Aorta (tissue), 5 donors: ENCODE measurements at places on chromosomes 1 and 21. TPM values are rescaled to one million over a fixed set of nuclear protein-coding genes. Genes with fewer than 3 reads are reported as not detected.
A peak's percentile ranks its signal among the peaks of the same experiment; 100 is the strongest.

Gene CA14
- total RNA-seq = not detected

Gene ERO1B
- 9.6 TPM for total RNA-seq

DNA sequence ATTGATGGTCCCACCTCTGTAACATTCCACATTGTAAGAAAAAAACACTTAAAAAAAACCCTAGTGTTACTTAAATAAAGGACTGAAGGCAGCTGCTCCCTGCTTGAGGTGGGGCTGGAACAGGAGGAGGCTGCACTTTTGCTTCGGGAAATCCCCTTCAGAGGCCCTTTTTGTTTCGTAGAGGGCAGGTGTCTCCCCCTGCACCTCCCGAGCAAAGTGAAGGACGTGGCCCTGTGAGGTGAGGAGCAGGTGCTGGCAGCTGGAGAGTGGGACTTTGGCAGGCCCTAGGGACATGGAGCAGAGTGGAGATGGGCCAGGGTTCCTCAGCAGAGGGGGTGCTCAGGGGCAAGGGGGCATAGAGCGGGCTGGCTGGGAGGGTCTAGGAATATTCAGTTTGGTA is 33.4 kb upstream of the WNT4 start:
- DNase-seq = no peak

Gene TSTD1
- total RNA-seq = 12.5 TPM

- no peak for DNase-seq
Measured at GRCh38 chr1:207745839-207746767, 5.8 kb upstream of the CD46 start.

GRCh38 chr1:160244209-160244608 is 18.1 kb downstream of the DCAF8 start:
- DNase-seq = no peak

DNA sequence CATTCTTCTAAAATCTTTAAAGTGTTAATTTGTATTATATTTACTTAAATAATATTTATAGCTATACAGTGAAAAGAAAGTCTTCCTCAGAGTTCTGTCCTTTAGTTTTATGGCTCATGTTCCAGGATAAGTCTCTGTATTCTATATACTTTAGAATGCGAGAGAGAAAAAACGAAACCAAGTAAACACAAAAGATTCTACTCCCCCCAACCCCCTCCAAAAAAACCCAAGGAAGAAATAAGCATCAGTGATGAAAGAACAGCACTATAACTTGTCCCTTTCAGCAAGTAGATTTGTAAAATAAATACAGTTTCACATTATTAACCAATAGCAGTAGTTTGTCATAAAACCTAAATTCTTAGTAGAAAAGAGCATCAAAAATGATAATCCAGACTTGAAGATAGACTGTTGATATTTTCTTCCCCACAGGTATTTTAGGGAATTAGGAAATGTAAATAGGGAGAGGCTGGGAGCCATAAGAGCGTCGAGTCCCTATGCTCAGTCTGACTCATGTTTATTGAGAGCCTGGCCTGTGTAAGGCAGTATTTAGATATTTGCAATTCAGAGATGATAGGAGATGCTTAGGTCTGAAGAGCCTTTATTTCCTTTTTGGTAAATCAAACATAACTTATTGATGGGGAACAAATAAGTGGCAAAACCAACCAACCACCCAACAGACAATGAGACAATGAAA is 35.5 kb downstream of the CDC14A start:
- DNase-seq = no peak

DNA sequence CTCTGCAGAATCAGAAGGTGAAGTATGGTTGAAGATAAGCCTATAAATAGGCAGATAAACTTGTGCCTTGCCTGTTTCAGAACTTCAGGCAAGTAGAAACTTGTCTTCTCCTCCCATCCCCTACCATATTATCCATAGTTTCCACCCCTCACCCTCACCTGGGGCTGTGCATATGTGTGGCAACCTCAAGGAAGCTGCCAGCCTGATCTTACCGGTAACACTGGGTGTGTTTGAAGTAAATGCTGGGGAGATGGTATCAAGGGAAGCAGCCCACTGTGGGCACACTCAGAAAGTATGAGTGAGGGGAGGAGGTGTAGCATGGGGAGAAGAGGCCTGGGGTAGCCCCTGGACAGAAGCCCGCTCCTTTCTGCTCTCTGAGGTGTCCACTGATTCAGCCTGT is 14.5 kb downstream of the VANGL2 start:
- no peak for DNase-seq

Gene EGLN1
- 50.4 TPM for total RNA-seq

DNA sequence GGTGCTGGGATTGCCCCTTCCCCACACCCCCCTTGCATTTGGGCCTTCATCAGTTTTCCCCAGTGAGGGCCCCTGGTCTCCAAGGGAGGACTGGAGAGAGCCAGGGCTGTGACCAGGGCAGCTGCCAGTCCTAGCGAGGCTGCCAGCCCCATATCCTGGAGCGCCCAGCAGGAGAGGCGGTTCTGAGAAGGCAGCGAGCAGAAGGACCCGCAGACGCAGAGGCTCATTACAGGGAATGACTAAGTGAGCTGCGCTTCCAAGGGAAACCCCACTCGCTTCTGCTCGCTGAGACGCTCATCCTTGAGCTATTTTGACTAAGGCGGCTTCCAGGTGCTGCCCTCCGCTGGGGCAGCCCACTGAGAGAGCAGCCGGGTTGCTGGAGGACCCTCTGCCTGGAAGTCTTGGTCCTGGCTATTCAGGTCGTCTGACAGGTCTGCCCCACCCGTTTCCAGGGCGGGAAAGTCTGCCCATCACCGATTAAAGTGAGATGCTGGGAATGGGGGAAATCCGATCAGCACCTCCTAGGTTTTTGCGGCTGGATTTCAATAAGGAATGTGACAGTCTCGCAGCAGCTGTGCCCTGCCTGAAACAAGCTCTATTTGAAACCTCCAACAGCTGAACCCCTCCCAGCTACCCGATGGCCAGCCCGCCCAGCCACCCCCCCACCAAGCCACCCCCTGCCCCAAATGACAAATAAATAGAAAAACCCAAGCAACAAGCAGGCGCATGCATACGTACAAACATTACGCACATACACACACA is 2.8 kb downstream of the KCNN3 start:
- peak; percentile 52 for DNase-seq
